Stimulated activated CD4-positive, alpha-beta T cell treated with anti-CD3 and anti-CD28 coated beads, Interleukin-1b, Interleukin-23, amount 100 ng/mL, for 1 hour (primary cell): ENCODE measurements at places on chromosomes 3 and 15.

GRCh38 chr15:63181648-63182047, 7.8 kb upstream of the RAB8B start:
- no peak for DNase-seq

DNA sequence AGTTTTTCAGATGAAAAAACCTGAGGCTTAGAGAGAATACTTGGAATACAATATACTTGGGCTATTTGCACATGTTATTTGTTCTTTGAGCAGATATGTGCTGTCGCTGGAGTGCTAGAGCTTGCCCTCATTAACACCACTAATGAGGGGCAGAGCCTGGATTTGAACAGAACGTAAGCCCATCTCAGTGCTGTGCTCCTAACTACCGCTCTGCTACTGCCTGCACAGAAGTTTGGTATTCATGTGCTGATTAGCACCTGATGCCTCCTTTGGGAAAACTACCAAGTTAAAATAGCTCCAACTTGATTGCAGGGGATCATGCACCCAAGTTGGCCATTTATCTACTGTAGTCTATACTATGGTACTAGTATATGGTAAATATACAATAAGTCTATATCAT, 3.6 kb downstream of the GPR87 start:
- DNase-seq = no peak

- no peak for DNase-seq
Observed at GRCh38 chr3:82556113-82556512, 794.7 kb upstream of the GBE1 start.

GRCh38 chr3:163056874-163057497, 1560.4 kb downstream of the OTOL1 start:
- no peak for DNase-seq

DNA sequence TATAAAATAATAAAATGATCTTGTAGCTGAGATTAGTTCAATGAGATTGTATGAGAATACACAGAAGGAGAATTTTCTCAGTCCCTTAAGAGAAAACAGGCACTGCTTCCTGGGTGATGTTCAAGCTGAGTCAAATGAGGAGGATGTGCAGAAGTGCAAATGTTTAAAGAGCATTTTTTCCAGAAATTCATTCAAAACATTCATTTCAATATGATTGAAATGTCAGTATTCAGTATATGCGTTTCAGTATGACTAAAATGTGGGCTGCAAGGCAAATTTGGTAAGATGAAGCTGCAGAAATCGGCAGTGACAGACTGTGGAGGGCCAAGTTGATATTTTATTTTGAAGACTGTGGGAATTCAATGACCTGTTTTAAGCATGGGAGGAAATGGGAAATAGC, 19.3 kb upstream of the PYDC2 start:
- DNase-seq = no peak

DNA sequence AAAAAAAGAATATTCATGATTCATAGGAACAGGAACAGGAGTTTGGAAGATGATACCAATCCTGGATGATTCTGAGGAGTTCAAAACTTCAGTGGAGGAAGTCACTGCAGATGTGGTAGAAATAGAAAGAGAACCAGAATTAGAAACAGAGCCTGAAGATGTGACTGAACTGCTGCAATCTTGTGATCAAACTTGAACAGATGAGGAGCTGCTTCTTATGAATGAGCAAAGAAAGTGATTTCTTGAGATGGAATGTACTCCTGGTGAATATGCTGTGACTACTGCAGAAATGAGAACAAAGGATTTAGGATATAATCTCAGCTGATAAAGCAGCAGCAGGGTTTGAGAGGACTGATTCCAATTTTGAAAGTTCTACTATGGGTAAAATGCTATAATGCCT, 72.7 kb downstream of the GSK3B start:
- no peak for DNase-seq

DNA sequence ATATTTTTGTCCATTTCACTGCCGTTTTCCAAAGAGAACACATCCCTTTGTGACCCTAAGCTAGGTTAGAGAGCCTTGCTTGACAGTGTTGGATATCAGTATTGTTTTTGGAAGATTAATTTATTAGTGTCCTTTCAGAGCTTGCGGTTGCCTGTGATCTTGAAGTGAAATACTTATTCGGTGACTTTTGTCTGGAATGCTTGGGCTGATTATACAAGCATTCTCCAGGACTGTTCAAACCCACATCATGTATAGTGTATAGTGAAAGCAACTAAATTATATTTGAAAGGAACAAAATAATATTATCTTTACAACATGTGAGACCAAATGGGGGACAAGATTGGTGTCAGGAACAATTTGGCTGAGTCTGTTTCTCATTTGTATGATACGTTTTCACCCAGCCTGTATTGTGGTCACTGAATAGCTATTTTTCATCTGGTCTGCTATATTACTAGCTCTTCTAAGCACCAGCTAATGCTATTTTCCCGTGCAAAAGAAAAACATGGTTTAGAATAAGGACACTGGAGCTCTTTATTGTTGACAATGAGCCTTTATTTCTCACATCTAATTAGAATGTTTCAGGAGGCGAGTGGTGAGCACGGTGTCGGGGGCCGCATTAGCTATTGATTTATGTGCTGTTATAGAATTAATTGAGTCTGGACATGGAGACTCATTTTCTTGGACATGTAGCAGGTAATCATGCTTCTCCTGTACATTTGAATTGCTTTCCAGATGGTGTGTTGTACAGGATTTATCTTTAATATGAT, 158.1 kb downstream of the APBA2 start:
- DNase-seq = no peak

GRCh38 chr3:141388823-141389621, 20.7 kb downstream of the ZBTB38 start:
- DNase-seq = no peak

- no peak for DNase-seq
Observed at GRCh38 chr3:82055792-82056191, 294.3 kb upstream of the GBE1 start.

- DNase-seq = no peak
Observed at GRCh38 chr15:39357480-39358268, 223.2 kb upstream of the THBS1 start.

- DNase-seq = no peak
Observed at GRCh38 chr3:40118091-40118490, 191.4 kb upstream of the EIF1B start.

- DNase-seq = no peak
Observed at GRCh38 chr3:40120806-40121205, 188.7 kb upstream of the EIF1B start.

GRCh38 chr3:37071921-37072320, 78.6 kb downstream of the MLH1 start:
- DNase-seq = no peak

DNA sequence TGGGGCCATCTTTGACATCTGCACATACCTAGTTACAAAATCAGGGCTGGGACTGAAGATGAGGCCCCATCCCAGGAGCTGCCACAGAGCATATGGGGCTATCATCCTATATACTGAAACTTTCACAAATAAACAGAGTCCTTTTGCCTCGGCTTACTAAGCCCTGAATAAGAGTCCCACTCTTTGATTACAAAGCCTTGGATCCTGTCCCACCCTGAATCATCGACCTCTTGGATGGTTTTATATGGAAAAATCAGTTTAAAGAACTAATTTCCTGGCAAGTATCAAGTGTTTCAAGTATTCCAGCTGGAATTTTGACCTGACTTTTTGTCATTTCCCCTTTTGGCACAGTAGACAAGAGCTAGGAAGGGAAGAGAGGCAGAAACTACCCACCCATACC, 331.3 kb upstream of the FRG2C start:
- no peak for DNase-seq

GRCh38 chr15:44023176-44023575, 171.9 kb downstream of the FRMD5 start:
- DNase-seq = no peak

DNA sequence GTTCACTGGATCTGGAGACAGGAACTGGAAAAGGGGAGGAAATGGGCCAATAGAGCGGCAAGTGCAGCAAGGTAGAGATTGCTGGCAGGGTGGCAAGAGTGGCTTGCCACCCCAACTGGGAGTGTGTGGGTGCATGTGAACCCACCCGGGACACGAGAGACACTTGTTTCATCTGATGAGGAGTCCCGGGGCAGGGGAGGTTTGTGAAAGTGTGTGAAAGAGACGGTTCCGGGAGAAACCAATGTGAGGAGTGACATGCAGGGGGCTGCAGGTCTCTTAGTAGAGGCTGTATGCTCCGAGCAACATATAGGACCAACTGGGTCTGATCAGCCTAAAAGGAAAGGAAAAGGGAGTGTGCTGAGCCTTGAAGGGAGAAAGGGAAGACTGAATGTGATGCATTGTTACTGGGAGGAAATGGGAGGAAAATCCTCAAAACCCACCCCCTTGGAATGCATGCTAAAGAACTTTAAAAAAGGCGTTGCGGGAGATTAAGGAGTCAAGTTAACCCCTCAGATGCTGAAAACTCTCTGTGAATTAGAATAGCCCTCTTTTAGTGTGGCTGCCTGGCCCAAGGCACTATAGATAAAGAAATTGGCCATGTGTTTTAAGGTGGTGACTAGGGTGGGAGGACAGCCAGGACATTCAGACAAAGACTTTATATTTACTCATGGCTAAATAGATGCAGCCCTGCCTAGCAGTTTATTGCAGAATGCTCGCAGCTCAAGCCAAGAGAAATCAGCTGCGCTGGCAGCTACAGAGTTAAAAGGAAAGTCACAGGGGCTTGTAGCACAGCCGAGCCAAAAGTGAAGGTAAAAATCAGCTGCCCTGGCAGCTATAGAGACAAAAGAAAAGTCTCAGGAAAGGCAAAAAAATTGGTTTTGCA, 9.1 kb upstream of the SLC9C1 start:
- no peak for DNase-seq

DNA sequence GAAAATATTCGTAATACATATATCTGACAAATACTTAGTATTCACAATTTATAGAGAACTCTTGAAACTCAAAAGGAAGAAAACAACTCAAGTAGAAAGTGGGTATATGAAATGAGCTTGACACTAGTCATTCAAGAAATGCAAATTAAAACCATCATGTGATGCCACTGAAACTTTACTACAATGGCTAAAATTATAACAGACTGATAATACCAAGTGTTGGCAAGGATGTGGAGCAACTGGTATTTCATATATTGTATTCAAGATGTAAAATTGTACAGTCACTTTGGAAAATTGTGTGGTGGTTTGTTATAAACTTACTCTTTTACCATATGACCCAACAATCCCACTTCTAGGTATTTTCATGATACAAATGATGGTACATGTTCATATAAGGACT, 68.7 kb upstream of the AGTR1 start:
- no peak for DNase-seq

DNA sequence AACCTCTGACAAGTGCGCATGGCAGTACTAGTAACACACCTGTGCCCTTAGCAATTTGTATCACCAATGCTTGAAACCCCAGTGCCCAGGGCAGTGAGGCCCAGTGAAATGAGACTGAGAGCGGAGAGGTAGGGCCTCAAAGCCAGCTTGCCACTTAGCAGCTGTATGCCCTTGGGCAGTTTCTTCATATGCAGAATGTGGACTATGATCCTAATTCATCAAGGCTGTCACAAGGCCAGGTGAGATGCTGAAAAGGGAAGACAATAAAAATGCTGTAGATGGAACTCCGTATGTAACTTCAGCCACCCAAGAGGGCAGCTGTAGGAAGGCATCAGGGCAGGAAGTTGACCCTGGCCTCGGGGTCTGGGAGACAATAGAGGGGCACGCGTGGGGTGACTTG, 74.4 kb downstream of the KY start:
- no peak for DNase-seq

- DNase-seq = no peak
Observed at GRCh38 chr3:45787551-45787950, 8.8 kb downstream of the SLC6A20 start.

DNA sequence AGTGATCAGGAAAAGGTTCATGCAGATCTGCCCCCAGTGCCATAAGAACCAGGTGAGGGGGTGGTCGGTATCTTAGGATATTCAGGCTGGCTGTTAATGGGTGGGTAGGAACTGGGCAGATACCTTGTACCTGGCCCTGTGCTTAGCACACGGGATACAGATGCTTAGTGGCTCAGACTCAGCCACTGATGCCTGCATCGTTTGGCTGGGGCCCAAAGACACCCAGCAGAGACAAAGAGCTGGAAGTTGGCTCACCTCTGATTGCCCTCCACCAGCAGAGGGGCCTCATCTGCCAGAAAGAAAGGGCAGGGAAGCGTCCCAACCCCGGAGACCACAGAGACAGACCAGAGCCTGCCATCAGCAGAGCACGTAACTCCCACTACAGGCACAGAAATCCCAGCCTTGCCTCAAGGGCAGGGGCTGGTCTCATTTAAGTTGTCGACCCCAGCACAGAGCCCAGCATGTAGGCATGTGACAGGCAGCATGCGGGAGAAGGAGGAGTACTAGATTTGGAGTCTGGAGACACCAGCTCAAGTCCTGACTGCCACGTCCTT, 64.1 kb upstream of the SLC6A1 start:
- no peak for DNase-seq

DNA sequence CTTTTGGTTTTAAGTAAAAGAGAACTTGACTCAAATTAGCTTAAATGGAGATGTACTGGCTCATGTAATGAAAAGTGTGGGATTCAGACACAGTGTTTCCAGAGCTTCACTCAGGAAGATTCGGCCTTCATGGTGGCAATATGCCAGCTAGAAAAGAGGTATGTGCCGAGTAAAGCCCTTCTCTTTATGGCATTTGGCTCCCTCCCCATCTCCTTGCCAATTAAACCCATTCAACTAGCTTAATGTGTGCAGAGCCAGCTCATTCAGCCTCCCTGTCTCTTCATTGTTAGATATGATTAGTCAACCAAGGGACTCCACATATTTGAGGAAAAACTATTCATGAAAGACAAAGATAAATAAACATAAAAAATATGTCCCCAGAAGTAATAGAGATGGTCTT, 15.0 kb upstream of the TRANK1 start:
- DNase-seq = no peak

GRCh38 chr3:172707967-172708366, 2.9 kb downstream of the NCEH1 start:
- no peak for DNase-seq

- DNase-seq = no peak
Observed at GRCh38 chr3:52483081-52483480, 12.1 kb upstream of the STAB1 start.

DNA sequence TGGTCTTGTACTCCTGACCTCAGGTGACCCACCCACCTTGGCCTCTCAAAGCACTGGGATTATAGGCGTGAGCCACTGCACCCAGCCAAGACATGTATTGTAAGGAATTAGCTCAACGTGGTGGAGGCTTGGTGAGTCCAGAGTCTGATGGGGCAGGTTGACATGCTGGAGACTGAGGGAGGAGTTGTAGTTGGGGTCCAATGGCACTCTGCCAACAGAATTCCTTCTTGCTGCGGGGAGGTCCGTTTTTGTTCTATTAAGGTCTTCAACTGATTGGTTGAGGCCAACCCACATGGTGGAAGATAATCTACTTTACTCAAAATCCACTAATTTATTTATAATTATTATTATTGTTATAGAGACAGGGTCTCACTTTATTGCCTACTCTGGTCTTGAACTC, 30.1 kb downstream of the PLA2G4D start:
- no peak for DNase-seq

GRCh38 chr15:90315278-90315982, 36.7 kb upstream of the ZNF774 start:
- no peak for DNase-seq
